ENCODE measurements at places on chromosomes 4 and X.
A peak's percentile ranks its signal among the peaks of the same experiment; 100 is the strongest.

DNA sequence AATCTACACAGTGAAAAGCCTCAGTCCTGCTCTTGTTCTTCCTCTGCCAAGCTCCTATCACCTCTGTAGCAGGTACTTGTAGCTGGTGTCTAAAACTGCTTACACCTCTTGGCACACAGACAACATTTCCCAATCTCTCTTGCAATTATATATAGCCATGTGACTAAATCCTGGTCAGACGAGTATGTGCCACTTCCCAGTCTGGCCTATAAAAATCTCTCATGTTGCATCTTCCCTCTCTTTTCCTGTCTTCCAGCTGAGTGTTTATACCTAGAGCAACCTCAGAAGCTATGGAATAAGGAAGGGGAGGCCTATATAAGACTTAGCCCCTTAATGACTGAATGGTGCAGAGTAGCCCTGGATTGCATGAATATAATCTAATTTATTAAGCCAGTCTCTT lies 105.8 kb downstream of the RNF150 start:
- peak; percentile 56 for DNase-seq

- DNase-seq: peak; percentile 68
Measured at GRCh38 chr4:81466841-81467671, 4.7 kb downstream of the RASGEF1B start.

DNA sequence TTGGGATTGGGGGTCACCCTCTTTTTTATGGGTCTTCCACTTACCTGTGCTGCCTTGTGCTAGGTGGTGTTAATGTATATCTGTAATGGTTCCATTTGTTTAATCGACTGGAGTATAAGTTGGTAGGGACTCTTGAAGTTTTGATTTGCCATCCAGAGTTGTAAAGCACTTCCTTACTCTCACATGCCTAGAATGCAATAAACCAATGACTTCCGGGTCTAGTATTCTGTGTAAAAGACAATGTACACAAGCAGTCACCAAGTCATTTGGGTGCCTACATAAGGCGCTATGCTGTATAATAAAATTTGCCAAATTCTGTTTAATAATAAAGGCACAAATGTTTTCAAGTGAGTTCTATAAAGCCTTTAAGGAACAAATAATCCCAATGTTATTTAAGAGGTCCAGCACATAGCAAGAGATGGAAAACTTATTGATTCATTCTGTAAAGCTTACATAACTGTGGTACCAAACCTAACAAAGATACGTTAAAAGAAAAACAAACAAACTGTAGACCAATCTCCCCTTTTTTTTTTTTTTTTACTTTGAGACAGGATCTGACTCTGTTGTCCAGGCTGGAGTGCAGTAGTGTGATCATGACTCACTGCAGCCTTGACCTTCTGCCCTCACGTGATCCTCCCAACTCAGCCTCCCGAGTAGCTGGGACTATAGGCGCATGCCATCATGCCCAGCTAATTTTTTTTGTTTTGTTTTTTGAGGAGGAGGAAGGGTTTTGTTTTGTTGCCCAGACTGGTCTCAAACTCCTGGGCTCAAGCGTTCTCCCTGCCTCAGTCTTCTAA lies 41.5 kb upstream of the HPRT1 start:
- DNase-seq: no peak

- peak; percentile 79 for DNase-seq
Measured at GRCh38 chr4:182240161-182241130, 2.8 kb upstream of the TENM3 start.

- no peak for DNase-seq
Measured at GRCh38 chr4:120720354-120720934, 202.1 kb downstream of the PRDM5 start.

DNA sequence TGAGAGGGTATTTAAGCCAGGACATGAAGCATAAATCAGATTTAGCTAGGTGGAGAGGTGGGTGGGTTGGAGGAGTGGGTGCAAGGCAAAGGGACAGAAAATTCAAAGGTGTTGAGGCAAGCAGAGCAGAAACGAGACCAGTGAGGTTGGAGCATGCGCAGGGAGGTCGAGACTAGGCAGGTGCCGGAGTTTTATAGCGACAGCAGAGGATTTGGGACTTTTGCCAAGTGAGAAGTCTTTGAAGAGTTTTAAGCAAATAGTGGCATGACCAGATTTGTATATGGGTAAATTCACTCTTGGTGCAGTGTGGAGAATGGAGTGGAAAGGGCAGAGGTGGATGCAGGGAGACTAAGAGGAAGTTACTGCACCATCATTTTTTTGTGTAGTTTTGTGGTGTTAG lies 107.0 kb upstream of the TLR2 start:
- no peak for DNase-seq

DNA sequence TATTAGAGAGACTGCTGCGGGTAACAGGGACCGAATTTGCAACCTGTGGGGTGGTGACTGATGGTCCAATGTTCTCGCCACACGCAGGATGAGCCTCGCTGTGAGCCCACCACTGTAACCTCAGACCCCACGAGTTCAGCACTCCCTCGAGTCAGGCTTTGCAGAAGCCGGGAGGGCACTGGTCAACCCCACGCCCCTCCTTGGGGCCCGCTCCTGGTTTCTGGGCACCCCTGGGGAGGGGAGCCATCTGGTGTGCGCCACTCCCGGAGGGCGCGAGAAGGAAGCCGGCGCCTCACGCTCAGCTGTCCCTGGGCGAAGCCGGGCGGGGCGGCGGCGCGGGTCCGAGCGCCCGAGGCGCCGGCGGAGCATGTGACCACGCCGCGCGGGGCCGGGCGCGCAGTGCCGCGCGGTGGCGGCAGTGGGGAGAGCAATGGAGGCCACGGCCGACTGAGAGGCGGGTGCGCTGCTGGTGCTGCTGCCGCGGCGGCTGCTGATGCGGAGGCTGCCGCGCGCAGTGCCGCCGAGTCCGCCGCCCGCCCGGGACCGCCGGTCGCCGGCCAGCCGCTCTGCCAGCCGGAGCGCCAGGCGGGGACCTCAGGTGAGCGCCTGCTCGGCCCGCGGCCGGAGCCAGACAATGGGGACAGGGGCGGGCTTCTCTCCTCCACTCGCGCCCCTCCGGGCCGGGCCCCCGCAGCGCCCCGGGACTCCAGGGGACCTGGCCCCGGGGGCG lies 100.1 kb downstream of the CEP135 start:
- DNase-seq: peak; percentile 28

DNA sequence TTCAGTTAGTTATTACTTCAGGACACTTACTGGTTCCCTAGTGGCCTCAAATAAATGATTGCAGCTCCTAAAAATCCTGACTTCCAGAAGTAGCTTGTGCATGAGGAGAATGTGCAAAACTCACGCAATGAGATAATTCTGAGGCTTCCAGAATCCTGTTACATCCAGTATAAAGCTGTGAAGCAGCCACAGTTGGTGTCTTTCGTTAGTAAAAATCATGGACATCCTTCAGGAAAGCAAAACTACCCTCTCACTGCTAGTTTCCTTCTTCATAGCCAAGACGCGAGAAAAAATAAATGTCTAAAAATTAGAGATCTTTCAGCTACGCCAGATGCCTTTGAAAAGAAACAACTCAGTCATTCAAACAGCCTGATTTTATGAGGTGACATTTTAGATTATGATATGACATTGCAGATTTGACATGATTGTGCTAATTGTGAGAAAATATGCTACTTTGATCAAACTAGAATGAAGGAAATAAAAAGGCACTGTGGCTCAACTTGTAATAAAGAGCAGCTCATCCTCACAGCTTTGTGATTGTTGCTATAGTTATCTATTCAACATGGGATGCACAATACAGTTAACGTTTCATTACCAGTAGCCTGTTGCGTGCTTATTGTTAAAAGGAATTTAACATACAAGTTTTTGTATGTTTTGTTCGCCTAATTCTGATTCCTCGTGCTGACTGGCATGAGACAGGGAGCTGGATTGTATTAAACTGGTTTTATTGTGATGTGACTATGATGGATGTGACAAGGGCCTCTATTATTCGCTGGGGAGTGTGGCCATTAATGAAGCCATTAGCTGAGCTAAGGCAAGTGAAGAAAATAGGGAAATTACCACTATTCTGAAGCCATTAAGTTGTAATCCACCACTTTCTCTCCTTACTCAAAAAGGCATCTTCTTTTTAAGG lies 40.5 kb downstream of the AFF2 start:
- no peak for DNase-seq

DNA sequence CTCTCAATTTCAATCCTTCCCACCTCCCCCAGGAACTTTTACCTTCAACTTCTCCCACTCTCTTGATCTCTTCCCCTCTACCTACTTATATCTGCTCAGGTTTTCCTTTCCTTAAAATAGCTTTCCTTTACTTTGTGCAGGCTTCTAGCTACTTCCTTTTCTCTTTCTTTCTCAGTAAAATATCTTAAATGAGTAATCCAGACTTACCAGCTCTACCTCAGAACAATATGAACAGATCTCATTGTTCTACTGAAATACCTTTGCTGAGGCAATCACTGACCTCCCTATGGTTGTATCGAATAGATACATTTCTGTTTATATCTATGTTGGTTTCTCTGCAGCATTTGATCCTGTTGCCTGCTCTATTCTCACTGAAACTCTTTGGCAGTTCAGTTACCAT lies 86.7 kb upstream of the WDR44 start:
- no peak for DNase-seq

DNA sequence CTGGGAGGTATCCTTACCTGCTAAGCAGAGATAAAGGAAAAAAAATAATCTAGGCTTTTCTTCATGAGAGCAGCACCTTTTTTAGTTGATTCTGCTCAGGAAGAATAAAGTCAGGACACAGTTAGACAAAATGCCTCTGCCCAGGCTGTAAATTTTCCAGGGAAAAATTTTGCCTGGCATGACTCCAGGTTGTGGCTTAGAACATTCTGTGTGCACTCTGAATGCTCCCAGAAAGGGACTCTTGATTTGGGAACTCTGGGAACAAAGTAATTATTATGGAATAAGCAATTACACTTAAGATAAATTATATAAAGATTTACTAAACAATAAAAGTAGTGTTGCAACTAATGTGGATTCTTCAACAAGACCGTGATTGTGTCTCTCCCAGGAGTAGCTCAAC lies 826.2 kb upstream of the TENM3 start:
- DNase-seq: no peak

- DNase-seq: no peak
Measured at GRCh38 chr4:84531689-84532088, 32.6 kb upstream of the NKX6-1 start.

DNA sequence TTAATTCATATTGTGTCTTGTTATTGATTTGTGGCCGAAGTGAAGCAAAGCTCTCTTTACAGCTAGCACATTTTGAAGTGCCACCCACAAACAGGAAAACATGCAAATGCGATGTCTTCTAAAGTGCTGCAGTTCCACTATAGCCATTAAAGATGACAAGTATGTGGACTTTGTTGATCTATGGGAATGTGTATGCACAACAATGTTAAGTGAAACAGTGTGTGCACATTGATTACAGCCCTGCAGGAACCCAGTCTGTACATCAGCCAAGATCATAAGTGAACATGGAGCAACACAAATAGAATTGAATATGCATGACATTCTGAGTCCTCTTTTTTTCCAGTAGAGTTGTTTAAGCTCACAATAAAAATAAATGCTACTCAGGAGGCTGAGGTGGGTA lies 43.0 kb downstream of the TFDP3 start:
- no peak for DNase-seq

DNA sequence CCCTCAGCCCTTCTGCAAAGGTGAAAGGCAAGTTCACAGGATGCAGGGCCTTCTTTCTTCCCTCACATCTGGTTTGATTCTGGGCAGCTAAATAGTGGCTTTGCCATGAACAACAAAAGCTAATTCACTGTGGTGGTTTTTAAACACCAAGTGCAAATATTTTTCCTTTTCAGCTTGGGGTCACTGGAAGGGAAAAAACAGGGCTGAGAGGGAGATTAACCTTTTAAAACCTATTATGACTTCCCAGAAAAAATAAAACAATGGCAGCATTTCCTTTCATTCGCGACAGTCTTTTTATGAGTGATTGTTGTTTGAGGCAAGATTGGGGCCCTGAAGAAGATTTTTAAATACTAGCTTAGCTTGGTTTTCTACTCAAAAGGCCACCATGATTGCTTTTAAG lies 103.7 kb upstream of the SCML1 start:
- DNase-seq: no peak

- no peak for DNase-seq
Measured at GRCh38 chrX:148385471-148385870, 114.9 kb upstream of the AFF2 start.

DNA sequence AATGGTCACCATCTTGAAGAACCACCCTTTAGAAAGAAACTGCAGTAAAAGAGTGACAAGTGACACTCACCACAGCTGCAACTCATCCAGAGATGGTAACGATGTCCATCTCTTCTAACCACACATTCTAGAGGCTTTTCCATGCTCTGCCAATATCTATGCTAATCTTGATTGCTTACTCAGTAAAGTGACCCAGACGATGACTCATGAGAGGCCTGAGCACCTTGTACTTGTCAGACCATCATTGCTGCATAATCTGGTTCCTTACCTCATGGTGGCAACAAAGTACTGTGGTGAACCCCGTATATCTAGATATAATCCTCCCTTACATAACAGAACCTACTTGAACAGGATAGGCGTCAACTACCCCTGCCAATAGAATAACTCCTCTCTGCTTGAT lies 75.6 kb downstream of the CCNG2 start:
- DNase-seq: peak; percentile 33

- peak; percentile 88 for DNase-seq
Measured at GRCh38 chr4:127505203-127505602, 127.6 kb upstream of the INTU start.

- DNase-seq: no peak
Measured at GRCh38 chr4:173418639-173419038, 19.7 kb upstream of the SCRG1 start.

GRCh38 chr4:97496298-97496873 lies 646.9 kb downstream of the STPG2 start:
- no peak for DNase-seq

- peak; percentile 5 for DNase-seq
Measured at GRCh38 chr4:140595065-140595464, 26.3 kb upstream of the UCP1 start.

GRCh38 chrX:49106930-49107329 lies 16.6 kb downstream of the GPKOW start:
- peak; percentile 49 for DNase-seq

- no peak for DNase-seq
Measured at GRCh38 chrX:123464709-123465108, 268.1 kb downstream of the THOC2 start.

DNA sequence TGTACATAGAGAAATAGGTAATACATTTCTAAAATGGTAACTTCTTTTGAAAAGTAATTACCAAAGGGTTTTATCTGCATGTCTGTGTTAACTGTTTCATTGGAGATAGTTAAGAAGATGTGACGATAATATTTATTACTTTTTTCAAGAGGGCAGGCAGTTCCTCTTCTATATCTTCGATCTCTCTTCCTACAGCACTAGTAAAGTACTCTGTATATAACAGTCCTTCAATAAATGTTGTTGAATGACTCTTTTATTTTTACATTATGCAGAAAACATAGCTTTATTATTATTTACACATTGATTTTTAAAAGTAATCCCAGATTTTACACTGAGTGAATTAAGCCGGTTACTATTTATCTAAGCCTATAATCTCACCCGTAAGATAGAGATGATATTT lies 51.8 kb downstream of the TMPRSS11E start:
- DNase-seq: no peak

DNA sequence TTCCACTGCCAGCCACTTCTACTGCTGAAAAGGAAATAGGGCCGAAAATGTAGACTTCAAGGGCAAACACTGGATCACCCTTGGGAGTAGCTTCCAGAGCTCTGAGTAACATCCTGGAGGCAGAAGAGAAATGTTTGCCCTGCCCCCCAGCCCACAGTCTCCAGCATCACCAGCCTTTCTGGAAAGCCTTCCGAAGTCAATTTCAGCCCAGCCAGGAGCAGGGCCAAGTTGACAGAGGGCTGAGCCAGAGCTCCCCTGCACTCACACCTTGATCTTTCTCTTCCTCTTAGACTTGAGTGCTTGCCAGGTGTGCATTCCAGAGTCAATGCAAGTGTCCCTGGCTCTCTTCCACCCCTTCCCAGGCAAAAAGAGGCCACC lies 35.2 kb downstream of the SLC25A5 start:
- DNase-seq: peak; percentile 82

GRCh38 chrX:110448459-110448858 lies 89.8 kb downstream of the RTL9 start:
- DNase-seq: no peak

All from fibroblast of mammary gland (primary cell).